Cerebellar nuclear complex (tissue), 1 donor: ENCODE measurements at places on chromosomes 16 and 17.

DNA sequence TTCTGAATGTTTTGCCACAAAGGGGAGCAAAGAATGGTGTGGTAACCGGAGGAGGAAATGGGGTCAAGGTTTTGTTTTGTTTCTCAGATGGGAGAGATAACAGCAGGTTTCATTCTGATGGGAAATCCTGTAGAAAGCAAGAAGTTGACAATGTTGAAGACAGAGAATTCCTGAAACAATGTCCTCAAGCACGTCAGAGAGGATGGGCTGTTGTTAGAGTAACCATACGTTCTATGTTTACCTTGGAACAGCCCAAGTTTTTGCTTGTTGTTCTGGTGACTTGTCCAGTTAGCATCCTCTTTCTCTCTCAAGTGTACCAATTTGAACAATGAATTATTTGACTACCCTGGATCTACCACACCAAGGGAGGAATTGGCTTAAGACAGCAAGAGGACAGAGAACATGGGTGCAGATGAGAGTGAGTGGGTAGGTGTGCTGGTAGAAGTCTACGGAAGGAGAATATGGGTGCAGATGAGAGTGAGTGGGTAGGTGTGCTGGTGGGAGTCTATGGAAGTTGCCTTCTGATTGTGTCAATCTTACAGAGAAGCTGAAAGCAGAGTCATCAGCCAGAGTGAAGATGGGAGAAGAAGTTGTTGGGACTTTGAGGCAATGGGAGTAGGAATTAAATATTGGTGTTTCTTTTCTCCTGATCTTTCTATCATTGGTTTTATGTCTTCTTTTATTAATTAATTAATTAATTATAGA is 14.8 kb upstream of the NSRP1 start:
- no peak for DNase-seq

DNA sequence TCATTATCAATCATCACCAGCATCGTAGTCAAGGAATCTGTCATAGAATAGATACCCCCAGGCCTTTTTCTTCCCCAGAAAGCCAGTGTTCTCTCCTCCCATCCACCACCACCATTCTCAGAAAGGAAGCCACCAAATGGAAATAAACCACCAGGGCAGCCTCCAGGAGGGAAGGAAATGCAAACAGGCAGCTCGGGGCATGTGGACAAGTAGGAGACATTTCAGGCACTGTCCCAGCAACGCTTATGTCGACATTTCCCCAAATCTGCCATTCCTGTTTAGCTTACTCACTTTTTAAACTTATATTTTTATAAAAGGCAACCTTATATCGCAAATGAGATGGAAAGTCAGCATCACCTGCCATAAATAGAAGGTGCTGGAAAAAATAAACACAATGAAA is 15.8 kb downstream of the EMP2 start:
- no peak for DNase-seq

- DNase-seq, result no peak
Observed at GRCh38 chr16:48596326-48596725, 13.7 kb downstream of the N4BP1 start.

DNA sequence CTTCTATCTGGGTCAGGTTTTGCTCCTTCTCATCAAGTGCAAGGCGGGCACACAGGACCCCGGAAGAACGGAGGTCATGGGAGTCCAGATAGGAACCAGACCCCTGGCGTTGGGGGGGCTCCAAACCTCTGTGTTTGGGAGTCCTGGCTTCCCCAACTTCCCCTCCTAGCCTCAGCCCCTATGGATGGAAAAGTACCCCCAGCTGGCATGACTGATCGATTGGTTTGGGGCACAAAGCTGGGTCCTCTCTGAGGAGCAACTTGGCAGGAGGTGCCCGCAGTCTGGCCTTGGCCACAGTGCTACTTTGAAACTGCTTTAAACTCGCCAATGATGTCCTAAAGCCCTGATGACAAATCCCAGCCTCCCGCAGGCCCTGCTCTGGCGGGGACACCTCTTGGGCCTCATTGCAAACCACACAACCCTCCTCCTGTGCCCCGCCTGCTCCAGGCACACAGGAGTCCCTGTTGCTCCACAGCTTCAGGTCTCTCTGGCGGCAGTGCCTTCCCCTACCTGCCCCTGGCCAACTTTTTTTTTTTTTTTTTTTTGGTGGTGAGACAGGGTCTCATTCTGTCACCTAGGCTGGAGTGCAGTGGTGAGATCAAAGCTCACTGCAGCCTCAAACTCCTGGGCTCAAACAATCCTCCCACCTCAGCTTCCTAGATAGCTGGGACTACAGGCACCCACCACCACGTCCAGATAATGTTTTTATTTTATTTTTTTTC is 38.0 kb upstream of the SNN start:
- no peak for DNase-seq

- DNase-seq, result no peak
Observed at GRCh38 chr16:4241928-4242283, at the start of gene SRL. Gene SRL (minus strand): TSS chr16:4242080. CDS start chr16:4242067, 13 bp downstream.

DNA sequence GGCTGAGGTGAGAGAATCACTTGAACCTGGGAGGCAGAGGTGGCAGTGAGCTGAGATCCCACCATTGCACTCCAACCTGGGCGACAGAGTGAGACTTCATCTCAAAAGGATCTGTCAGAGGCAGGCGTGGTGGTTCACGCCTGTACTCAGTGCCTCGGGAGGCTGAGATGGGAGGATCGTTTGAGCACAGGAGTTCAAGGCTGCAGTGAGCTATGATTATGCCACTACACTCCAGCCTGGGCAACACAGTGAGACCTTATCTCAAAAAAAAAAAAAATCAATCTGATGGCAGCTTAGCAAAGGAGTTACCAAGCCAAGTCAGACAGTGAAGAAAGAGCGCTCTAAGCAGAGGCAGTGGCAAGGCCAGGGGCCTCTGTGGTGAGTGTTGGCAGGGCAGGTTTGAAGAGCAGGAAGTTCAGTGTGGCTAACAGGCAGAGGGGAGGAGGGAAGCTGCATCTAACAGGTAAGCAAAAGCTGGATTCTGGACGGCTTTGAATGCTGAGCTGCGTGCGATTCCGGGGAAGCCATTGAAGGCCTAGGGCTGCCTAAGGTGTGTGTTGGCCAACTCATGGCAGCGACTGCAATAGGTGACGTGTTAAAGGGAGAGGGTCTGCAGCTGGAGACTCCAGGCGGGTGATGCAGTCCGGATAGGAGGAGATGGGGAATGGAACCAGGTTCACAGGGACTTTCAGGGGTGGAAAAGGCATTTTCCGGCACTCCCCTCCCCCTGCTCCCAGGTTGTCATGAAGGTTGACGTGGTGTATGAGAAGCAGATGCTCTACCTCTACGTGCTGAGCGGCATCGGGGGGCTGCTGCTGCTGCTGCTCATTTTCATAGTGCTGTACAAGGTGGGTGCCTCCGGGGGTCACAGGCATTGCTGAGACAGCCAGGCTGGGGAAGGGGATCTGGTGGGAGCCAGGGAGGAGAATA is 7.0 kb downstream of the ZNF768 start:
- DNase-seq, result no peak

- no peak for DNase-seq
Observed at GRCh38 chr17:32100971-32101631, 41.2 kb upstream of the RHOT1 start.

DNA sequence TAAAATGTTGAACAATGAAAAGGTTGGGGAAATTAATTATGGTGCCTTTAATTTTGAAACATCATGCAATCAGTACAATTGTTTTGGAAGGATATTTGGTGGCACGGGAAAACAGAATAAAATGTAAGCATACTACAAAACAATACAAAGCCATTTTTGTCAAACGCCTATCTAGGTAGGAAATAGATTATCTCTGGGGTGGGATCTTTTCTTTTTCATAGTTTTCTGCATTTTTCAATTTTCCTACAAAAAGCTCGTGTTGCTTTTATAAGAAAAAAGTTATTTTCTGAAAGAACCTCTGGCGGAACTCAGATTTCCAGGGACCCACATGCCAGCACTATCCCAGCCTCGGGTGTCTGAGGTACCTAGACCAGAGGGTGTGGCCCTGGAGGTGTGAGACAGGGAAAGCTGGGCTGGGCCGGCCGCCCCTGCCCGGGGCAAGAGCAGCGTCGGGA is 961 bp upstream of the MAP3K3 start:
- no peak for DNase-seq

- DNase-seq, result no peak
Observed at GRCh38 chr17:54971147-54971546, 2.6 kb downstream of the STXBP4 start.

GRCh38 chr17:57455063-57455914 is 199.0 kb downstream of the MSI2 start:
- DNase-seq, result no peak

DNA sequence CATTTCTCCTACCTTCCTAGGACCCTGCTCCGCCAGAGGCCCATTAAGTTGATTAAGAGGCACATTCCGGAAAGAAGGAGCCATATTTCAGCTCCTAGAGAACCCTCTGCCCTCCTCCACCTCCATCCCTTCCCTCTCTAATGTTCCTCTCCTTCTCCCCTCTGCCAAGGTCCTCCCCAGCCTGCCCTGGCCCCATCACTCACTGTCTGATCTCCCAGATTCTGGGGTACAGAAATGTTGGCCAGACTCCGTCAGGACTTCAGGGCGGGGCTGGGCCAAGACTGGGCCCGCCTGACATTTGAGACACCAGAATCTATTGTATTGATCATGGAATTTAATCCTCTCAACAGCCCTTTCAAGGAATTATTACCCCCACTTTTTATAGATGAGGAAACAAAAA is 136.1 kb downstream of the TMEM132E start:
- DNase-seq, result no peak

DNA sequence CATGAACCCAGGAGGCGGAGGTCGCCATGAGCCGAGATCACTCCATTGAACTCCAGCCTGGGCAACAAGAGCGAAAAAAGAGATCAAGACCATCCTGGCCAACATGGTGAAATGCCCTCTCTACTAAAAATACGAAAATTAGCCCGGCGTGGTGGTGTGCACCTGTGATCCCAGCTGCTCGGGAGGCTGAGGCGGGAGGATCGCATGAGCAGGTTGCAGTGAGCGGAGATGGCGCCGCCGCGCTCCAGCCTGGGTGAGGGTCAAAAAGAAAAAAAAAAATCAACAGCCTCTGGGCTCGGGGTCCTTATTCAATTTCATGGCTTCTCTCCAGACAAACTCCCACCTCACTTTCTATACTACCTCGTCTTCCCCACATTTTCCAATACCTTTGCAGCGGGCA is 3.2 kb upstream of the GP1BA start:
- DNase-seq, result no peak

DNA sequence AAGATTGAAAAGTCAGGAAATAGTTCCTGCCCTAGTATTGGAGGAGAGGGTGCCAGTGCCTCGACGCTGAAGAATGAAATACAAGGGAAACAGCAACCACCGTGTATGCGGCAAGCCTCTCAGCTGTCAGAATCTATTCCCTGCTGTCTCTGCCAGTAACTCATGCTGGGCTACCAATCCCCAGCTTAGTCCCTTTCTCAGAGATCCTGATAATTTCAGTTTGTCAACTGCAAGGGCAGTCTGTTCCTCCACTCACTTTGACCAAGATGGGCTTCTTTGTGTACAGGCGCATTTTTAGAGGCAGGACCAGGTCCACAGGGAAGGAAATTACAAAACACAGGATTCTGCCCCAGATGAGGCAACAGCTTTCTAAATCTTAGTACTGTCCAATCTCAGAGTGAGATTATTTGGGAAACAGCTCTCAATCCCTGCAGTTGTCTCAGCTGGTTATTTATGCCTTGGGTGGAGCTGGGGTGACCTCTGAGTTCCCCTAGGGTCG is 1.3 kb downstream of the NQO1 start:
- DNase-seq, result no peak

DNA sequence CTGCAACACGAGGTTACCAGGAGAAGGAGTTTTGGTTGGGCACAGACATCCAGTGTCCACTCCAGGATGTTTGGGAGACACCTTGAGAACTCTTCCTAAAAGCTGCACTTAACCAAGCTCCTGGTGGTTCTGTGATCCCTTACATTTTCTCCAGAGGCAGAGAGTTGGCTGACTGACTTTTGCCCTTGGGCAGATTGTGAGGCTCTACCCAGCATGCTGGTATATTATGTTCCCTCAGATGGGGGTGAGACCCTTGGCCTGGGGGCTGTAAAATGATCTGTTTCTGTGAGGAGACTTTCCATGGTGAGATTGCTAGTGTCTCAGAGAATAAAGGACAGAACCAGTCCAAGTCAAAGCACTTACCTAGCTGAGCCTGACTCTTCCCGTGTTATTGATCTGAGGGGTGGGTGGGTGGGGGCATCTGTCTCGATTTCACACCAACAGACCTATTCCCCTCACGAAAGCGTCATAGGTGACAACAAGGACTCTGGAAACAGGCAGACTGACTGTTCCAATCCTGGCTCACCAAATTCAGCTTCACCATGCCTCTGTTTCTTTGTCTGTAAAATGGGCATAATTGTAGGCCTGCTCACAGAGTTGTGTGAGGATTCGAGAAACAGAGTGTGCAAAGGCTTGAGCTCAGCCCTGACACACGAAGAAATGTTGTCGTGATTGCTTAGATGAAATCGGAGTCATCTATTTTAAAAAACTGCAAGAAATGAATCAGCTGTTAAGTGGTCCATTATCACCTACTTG is 12.2 kb downstream of the USB1 start:
- DNase-seq, result no peak

GRCh38 chr17:19718613-19719354 is 2.4 kb upstream of the SLC47A2 start:
- DNase-seq, result no peak

- DNase-seq, result no peak
Observed at GRCh38 chr17:78781104-78781892, 775 bp downstream of the CYTH1 start.

- DNase-seq, result no peak
Observed at GRCh38 chr17:81676906-81677305, 6.7 kb downstream of the ARL16 start.

GRCh38 chr17:45428050-45428617 is 4.5 kb downstream of the ARHGAP27 start:
- DNase-seq, result no peak

DNA sequence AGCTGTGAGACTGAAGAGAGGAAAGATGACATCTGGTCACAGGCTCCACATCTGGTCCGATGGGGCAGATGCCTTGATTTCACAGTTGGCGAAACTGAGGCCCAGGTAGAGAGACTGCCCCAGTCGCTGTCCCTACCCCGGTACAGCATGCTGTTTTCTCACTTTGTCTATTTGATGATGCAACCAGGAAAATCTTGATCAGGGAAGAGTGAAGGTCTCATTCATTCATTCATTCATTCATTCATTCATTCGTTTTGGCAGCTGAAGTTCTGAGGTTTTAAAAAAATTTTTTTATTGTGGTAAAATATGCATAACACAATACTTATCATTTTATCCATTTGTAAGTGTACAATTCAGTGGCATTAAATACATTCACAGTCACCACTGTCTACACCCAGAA is 19.7 kb downstream of the CMIP start:
- no peak for DNase-seq
